NCI-H2029 (cell line): ENCODE measurements at places on chromosomes 1 and 21.

DNA sequence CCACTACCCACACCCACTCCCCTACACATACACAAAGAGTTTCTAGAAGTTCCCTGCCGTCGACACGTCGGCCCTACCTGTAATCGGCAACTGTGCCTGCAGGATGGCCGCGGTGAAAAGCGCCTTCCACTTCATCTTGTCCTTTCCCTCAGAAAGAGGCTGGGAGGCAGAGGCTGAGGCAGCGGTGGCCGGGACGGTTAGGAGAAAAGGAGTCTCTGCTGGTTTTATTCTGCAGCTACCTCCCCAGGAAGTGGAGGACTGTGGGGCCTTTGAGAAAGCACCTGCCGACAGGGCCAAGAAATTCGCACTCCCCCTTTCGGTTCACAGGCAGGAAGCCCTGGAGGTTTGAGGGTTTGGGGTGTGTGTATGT, at the start of gene CD247:
Gene CD247, minus strand, starts transcription at position 199 of the 370 bp plus-strand sequence. Its CDS starts 64 bp downstream, at position 135.
- no peak for DNase-seq

- DNase-seq = no peak
These were observed 10.5 kb downstream of the WNT9A start for GRCh38 chr1:227937031-227937837.

- DNase-seq = no peak
These were observed 50.6 kb downstream of the COLGALT2 start for GRCh38 chr1:183986941-183987340.

- no peak for DNase-seq
These were observed 34.9 kb downstream of the TMCO4 start for GRCh38 chr1:19764848-19765247.

DNA sequence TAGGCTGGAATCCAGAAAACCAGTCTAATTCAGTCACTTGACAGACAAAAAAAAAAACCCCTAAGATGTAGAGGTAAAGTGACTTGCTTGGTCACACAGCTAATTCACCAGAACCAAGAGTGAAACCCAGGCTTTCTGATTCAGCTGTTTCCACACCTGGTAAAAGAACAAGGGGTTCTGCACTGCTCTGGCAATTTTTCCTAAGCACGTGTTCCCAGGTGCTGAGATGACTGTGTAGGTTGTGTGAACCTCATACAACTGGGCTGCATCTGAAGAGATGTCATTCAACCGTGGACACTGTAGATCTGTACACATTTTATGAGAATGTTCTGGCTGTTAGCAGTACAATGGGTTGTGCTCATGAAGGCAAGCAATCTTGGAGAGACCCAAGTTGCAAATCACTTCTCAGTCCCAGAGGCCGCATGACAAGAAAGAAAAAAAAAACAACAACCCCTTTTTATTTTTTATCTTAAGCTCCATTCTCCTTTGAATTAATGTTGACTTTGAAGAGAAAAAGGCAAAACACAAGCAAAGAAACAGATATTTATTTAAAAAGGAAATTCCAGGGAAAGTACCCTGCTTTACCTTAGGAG, 95.4 kb downstream of the INTS7 start:
- no peak for DNase-seq

GRCh38 chr21:15543473-15543872, 186.3 kb upstream of the USP25 start:
- no peak for DNase-seq

GRCh38 chr1:174726167-174726879, 273.4 kb upstream of the CACYBP start:
- DNase-seq = no peak

DNA sequence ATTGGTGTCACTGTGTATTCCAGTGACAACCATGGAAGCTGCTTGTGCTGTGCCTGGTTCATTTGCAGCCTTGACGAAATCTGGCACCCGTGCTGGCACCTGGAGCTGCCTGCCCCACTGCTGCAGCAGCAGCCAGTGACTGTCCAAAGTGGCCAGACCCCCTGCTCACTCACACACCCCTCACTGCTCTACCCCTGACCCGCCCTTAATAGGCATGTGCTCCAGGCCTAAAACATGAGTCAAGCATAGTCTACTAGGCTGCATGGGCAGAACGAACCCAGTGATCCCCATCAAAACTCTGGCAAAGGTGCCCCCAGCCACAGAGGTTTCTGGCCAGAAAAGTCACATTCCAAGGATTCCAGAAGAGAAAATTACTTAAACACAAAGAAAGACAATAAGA, 7.7 kb downstream of the PRAMEF1 start:
- DNase-seq = no peak

DNA sequence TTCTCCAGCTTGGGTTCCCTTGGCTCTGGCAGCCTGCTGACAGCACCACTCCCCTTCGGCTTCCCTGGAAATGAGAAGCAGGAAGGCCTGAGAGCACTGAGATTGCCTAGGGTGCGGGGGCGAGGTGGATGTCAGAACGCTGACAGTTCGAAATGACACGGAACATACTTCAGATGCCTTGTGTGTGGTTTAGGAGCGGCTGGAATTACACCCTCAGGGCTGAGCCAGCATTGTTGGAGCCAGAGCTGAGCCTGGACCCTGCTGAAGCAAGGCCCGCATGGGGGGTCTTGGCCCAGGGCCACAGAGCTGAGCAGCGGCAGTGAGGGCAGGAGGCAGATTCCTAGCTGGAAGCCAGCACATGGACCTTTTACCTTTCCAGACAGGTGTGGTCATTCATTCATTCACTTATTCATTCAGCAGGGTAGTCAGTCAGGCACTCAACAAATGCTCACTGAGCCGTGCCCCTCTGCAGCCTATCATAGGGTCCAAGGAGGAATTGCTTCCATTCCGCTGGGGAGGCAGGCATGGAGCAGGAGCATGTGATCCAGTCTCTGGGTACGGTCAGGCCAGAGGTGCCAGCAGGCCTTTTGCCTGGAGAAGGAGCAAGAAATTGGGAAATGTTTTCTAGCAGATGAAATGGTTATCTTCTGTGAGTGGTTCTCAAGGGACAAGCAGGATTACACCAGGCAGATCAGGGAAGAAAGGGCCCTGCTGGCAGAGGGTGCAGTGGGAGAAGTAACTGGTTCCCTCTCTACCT, 6.6 kb upstream of the FOXE3 start:
- DNase-seq = no peak

- no peak for DNase-seq
These were observed 15.8 kb upstream of the BACE2 start for GRCh38 chr21:41152147-41152546.

DNA sequence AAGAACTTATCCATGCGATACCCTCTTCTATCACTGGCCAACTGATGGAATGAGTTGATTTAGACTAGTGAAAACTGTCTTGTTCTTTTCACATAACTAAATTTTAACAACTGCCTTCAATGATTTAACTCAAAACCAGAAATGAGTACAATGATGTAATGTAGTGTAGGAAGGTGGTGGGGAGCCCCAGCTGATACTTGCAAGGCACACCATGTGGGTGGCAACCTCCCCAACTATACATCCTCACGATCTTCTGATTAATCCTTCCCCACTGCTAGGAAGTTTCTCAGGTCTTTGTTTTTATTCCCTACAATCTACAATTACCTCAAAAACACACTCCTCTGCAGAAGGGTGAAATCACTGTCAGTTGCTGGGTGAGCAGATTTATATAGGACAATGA, 100.7 kb downstream of the KCTD3 start:
- no peak for DNase-seq
